ENCODE measurements at places on chromosomes 12 and 14.

DNA sequence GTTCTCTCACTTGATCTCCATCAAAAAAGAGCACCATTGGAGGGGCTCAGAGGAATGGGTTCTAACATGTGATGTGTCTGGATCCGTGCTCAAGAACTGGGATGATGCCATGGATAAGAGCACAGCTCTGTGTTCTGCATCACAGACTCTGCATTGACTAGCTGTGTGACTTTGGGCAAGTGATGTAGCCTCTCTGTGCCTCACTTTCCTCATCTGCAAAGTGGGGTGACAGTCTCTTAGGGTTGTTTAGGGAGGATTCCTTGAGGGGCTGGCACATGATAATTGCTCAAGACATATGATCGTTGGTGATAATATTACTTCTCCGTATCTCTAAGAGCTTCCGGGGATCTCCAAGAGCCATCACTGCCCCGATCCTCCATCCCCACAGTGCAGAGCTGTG is 202.3 kb downstream of the CHST11 start:
- DNase-seq, result no peak

DNA sequence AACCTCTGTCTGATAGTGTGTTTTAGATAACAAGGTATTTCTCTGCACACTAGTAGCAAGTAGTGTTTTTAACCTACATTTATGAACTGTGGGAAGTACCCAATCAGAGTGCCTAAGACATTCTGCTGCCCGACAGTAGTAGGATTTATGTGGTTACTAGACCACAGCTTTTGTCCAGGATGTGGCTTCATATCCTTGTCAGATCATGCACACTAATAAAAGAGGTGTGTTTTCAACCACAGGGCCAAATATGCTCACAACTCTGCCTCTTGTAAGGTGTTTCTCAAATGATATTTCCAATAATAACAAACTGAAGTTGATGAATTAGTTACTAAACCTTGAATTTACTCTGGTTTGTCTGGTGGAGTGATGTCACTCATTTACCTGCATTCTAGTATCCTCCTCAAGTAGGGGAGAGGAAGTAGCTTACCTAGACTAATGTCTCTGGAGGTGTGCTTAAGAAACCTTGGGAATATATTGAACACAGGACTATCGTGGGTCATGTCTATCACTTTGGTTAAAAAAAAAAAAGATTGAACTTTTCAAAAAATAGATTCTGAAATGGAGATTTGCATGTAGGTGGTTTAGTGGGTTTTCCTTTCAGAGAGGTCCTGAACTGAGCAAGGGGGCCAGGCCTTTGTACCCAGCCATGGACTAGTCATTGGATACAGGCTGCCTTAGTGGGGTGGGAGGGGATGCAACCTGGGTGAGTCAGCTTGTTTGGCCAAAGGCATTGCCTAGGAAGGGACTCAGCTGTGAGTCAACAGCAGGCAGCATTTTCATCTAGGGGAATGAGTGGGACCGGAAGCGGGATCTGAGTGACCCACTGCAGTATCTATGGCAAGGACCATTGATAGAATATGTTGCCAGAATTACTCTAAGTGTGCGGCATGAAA is 14.1 kb downstream of the FBXW8 start:
- DNase-seq, result peak; percentile 34

DNA sequence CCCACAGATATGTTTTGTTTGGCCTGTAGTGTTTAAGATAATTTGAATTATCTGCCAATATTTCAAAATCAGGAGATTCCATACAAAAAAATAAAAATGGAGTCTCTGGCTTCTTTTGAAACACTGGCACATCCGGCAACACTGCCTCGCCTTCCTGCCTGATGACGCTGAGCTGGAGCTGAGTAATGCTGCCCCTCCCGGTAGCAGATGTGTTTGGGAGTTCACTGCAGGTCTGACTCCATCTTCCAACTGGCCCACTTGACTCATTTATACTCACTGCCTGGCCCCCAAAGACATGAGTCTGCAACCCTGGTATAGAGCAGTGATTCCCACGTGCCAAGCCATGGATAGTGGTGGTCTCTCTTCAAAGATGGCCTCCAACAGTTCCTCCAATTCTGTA is 7.4 kb downstream of the CIT start:
- peak; percentile 8 for DNase-seq

- DNase-seq, result no peak
Measured at GRCh38 chr12:131383741-131384543, 326.9 kb upstream of the SFSWAP start.

DNA sequence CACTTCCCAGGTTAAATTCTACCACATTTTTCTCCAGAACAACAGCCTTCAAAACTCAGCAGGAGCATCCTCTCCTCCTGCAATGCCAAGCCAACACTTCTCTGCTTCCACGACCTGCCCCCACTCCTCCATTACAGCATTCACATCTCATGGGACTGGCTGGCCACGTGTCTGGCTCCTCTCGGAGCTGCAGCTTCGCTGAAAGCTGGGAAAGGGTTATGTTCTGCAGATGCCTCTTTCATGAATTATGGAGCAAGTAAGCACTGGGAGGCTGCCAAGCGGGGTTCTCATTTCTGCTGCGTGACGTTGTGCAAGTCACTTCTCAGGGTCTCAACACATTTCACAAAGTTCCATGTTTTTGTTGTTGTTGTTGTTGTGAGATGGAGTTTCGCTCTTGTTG is 142.2 kb upstream of the RFLNA start:
- DNase-seq, result no peak

GRCh38 chr12:321606-322326 is 59.1 kb upstream of the SLC6A13 start:
- DNase-seq, result peak; percentile 20

- peak; percentile 71 for DNase-seq
Measured at GRCh38 chr14:34300882-34301734, 160.9 kb downstream of the SPTSSA start.

- DNase-seq, result no peak
Measured at GRCh38 chr12:75042125-75042524, 167.5 kb downstream of the KCNC2 start.

DNA sequence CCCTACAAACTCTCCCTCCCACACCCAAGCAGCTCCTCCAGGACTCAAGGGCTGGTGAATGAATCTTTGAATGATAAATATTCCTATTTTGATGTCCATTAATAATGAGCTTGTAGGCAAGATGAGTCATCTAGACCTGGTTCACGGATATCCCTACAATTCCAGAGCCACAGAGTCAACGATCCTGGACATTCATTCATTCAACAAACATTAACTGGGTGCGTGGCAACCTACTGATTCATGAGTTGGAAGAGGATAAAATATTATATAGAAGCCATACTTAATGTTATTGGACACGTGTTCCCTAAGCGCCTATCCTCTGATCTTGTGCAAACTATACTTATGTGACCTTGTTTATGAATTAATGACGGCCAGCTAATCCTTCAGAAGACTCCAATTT is 420 bp upstream of the OTUB2 start:
- no peak for DNase-seq
